GM23338 (cell line): ENCODE measurements at places on chromosomes 7 and 10. TPM values are rescaled to one million over a fixed set of nuclear protein-coding genes. Genes with fewer than 3 reads are reported as not detected.

HILPDA gene
- total RNA-seq: 32.4 and 38.5 TPM in 2 replicates

- DNase-seq: peak; percentile 72
These were observed 153.3 kb downstream of the STK31 start for GRCh38 chr7:23863209-23863787.

CALML5 gene
- 0.27 TPM in 1 of 2 replicates, not detected in the other for total RNA-seq

RTKN2 gene
- total RNA-seq: 23.6 and 25.4 TPM in 2 replicates

GRCh38 chr10:114239117-114239993 is at the start of gene VWA2:
Gene VWA2 (plus strand): TSS chr10:114239254. CDS start chr10:114248714, 9,460 bp downstream.
- DNase-seq: peak; percentile 77

ZNF467 gene
- total RNA-seq: 0.10 and 0.19 TPM in 2 replicates

GRCh38 chr7:88647825-88648224 is 111.7 kb upstream of the ZNF804B start:
- no peak for DNase-seq

- peak; percentile 66 for DNase-seq
These were observed 12.6 kb downstream of the DHX32 start for GRCh38 chr10:125868372-125868975.

DNA sequence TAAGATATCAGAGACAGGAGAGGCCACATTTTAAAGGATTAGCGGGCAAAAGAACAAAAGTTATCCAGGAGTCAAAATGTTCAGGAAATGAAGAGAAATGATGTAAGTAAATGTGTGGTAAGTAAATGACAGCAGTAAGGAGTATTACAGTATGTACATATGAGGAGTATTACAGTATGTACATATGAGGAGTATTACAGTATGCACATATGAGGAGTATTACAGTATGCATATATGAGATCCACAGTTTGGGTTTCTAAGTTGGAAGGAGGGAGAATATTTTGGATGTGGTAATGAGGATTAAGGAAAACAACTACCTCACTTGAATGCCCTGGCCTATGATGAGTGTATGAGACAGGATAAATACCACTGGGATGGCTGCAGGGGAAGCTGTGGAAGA is 192.4 kb upstream of the DGKB start:
- DNase-seq: no peak

GRCh38 chr7:155107126-155107525 is 37.0 kb downstream of the HTR5A start:
- DNase-seq: no peak

DNA sequence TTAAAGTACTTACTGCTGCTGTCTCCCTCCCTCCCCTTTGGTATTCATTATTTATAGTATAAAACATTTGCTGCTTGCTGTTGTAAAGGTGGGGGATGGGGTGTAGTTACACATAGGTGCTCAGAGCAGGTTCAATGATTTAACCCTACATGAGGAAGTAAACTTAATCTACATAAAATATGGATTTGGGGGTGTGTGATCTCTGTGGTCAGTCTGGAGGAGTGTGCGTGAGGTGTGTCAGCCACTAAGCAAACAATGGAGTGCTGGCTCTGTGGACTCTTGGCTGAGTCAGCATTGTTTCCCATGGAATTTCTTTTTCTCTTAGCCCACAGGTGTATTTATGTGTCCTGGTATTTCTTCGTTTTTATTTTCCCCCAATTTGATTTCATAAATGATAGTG is 133.9 kb downstream of the AUTS2 start:
- peak; percentile 48 for DNase-seq

GRCh38 chr10:47333532-47333931 is 11.3 kb downstream of the GDF2 start:
- DNase-seq: no peak

DNA sequence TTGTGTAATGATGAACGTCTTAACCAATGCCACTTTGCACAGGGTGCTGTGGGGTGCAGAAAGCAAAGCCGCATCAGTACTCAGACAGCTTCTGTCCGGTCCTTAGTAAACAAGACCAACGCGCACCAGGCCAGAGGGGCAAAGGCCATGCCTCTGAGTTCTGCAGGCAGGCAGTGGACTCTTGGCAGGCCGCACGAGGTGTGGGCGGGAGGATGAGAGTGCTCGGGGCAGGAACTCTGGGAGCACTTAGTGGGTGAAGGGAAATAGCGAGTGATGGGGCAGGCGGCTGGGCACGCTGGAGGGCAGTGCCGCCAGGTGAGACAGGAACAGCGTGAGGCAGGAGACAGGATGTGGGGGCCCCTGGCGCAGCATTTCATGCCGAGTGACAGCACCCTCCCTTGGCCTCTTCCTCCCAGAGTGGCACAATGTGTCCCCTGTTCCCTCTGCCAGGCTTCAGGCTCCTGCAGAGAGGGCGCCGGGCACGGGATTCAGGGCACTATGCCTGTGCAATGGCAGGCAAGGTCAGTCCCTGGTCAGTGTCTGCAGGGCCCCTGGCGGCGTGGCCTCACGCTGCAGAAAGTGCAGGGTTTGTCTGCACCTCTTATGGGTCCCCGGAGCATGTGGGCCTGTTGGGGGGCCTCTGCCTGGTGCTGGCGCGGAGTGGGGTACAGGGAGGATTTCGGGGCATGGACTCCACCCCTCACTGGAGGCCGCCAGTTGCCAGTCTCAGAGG is 60.4 kb downstream of the VIPR2 start:
- DNase-seq: no peak

STEAP1B gene
- 13.9 and 16.5 TPM in 2 replicates for total RNA-seq

- no peak for DNase-seq
These were observed 344.9 kb upstream of the CHRM2 start for GRCh38 chr7:136523571-136523970.

- DNase-seq: no peak
These were observed 95.7 kb downstream of the DGKB start for GRCh38 chr7:14806891-14807290.
